ENCODE measurements at places on chromosomes 11 and 22.

GRCh38 chr11:101912823-101913284 is 2.0 kb upstream of the CEP126 start:
- DNase-seq, result no peak

- DNase-seq, result peak; percentile 31
These were observed 69.8 kb upstream of the TNRC6B start for GRCh38 chr22:40107851-40108378.

DNA sequence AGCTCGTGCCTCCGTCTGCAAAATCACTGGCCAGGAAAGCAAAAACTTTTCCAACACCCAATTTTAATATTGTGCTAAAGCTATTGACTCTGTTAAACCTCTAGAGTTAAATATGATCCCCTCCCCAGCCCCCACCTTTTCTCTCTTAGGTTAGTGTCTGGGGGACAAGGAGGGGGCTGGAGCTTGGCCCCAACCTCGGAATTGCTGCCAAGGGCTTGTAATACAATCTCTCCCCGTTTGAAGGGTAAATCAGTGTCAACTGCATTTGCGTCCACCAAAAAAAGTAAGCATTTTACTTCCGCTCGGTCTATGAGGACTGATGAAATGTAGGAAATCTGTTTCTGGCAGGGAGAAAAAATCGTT is at the start of gene GAS2:
TSS of gene GAS2 (plus strand) at position 287 of the 363 bp plus-strand sequence. CDS start 8,259 bp downstream, outside the sequence.
- DNase-seq, result no peak

- DNase-seq, result no peak
These were observed 17.3 kb downstream of the TRPM5 start for GRCh38 chr11:2426826-2427521.

DNA sequence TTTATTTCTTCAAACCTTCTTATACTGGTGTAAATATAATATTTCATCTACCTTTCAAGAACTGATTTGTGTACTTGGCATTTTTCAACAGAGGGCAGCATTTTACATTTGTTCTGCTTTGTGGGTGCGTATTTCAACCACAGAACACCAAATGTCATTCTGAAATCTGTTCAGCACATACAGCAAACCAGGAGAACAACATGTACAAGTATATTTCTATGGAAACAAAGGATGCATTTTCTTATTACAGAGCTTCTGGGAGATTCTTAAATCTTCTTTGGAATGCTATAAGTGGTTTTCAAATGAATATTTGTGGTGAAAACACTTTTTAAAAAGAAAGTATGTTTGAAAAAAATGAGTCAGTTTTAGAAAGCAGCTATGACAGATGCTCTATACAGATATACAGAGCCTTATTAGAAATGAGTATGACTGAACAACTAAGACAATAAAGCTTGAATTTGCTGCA is 946.0 kb downstream of the FAM181B start:
- no peak for DNase-seq
